ENCODE measurements at places on chromosomes 12 and 14.

- no peak for DNase-seq
Observed at GRCh38 chr12:25695574-25695973, 142.5 kb upstream of the LMNTD1 start.

DNA sequence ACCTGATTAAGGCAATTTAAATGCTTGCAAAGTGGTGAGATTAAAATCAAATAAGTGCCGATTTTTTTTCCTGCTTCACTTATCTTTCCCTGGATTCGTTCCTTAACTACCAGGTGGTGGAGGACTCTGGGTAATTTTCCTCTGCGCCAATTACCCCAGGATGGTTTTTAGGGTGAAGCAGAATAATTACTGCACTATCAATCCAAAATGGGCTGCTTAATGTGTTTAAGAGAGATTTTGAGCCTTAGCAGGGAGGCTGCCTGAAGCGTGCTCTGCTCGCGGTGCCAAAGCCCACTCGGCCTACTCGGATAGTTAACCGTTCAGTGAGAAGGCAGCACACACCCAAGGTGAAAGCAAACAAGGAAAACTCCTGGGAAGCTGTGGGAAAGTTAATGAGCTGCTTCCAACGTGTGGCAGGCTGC, 274.9 kb upstream of the LMO3 start:
- no peak for DNase-seq

GRCh38 chr12:72289633-72290032, 17.5 kb downstream of the TRHDE start:
- DNase-seq, result no peak

DNA sequence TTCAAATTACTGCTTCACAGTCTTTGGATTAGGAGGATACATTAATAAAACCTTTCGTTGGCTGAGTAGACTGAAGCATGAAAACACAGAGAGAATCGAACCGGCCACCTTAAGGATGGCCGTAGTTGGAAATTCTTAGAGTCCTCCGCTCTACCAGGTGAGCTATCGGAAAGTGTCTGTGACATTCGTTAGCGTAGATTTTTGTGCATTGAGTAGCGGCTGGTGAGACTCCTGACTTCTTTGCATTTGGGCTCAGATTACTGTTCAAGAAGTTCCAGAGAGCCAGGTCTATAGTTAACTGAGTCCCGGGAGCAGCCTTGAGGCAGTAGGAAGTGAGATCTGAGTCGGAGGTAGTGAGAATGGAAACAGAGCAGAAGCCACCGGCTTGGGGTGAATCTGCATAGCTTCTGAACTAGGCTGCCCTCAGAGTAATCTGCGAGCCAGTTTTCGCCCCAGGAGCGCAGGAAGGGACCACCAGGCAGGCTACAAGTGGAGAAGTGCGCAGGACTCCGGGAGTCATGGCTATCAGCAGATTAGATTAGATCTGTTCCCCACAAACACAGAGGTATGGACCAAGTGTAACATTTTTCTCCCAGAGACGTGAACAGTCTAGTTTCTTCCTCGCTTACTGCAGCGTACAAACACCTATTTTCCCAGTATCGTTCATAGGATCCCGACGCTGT, 11.0 kb downstream of the OR6S1 start:
- DNase-seq, result no peak
